Type B pancreatic cell (in vitro differentiated cells): ENCODE measurements at places on chromosomes 6 and 20.

GRCh38 chr20:53265304-53265875 is 293.2 kb downstream of the TSHZ2 start:
- no peak for DNase-seq

DNA sequence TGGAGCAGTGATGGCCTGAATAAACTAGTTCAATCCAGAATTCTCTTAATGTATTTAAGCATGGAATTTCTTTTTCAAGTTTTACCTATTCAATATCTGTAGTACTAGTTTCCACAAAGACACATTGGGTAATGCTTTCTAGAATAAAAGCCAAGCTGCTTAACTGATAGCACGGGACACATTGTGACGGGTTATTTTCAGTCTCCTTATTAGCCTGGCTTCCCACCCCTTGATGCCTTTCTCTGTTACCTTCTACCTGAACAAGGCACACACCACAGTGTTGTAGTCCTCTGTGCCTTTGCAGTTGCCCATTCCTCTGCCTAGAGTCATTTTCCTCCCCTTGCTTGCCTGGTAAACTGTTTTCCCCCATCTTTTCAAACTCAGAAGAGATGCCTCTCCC is 139.1 kb downstream of the HDGFL1 start:
- no peak for DNase-seq

DNA sequence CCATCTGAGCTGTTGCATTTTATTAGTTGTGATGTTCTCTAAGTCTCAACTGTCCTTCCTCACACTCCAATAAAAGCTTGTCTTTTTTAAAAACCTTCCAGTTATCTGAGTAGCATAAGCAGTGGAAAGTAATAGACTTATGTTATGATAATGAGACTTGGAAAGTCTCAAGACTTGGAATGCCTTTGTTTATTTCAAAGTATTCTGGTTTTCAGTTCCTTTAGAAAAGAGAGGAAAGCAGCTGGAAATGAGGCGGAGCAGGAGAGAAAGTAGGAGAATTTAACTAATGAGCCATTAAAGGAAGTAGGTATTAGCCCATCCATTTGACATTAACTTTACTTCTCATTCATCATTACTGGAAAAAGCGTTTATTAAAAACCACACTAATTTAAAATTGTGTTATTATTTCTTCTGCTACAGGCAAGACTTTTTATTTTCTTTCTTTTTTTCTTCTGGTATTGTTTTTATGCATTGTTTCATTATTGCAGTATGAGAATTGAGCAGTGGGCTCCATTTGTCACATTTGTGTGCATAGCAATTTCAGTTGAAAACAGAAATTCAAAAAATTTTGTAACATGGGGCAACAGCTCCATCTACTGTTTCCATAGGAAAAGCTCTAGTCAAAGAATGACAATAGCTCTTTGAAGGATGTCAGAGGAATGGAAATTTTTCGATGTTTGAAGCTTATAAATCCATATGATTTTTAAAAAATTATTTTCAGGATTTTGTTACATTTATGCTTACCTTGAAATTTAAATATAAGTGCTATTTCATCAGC is 194.8 kb downstream of the COL9A1 start:
- DNase-seq: no peak

DNA sequence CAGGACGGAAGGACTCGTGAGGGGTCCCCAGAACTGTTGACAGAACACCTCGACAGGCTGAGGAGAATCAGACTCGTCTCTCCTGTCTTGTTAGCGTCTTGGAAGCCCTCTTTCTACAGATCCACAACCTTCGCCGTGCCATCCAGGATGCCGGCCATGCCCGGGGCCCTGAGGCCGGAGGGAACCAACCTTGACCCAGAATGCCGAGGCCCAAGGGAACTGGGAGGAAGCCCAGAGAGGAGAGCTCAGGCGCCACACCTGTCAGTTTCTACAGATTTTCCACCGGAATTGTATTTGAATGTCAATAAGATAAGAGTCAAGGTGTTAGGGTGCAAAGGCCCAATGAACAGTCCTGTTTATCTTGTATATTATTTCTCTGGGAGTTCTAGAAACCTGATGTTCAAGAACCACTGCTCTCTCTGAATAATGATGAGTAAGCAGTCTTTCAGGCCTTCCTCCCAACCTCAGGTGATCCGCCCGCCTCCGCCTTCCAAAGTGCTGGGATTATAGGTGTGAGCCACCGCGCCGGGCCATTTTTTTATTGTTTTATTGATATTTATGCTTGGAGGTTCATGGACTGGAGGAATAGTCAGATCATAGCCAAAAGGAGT is 799 bp upstream of the ME1 start:
- DNase-seq: no peak

DNA sequence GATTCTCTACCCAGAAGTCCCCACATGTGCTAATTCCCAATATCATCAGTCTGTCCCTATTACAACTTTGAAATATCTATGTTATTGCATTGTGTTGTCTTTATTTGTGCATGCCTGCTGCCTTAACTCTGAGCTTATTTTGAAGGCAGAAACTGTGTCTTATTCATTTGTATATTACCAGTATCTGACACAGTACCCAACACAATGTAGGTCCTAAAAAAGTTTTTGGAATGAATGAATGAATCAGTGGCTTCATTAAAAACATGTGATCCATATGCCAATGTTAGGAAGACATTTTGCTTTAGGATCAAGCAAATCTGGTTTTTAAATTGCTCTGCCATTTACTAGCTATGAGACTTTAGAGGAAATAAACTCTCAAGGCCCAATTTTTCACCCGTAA is 420.4 kb downstream of the CBLN4 start:
- DNase-seq: no peak
